Caki2 (cell line): ENCODE measurements at places on chromosomes 16 and 17.
A peak's percentile ranks its signal among the peaks of the same experiment; 100 is the strongest.

DNA sequence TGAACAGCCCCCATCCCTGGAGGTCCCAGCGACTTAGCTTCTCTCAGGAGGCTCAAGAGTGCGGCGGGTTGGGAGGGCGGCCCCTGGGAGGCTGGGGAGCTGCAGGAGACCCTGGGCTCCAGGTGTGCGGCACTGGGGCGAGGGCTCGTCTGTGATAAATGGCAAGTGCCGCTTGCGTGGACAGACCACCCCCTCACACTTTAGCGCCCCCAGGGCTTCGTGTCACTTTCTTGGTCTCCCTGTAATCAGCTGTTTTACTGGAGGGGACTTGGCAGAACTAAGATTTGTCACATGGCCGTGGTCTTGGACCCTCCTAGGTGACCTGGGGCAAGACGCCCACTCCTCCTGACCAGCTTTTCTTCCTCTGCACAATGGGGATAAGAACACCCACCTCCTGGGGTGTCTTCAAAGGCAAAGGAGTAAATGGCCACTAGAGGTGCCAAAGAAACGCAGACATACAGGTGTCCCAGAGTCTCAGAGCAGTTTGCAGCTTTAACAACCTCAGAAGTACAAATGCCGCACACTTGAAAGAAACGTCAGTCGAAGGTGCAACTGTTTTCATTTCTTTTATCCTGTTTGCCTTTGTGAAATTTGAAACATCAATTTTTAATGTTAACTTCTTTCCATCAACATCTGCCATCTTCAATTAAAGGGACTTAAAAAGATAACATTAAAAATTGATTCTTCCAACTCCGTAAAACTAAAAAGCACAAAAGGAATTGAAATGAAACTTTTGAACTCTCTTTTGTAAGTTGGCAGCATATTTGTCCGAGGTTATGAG, 946 bp downstream of the OSGIN1 start:
- peak; percentile 54 for DNase-seq

DNA sequence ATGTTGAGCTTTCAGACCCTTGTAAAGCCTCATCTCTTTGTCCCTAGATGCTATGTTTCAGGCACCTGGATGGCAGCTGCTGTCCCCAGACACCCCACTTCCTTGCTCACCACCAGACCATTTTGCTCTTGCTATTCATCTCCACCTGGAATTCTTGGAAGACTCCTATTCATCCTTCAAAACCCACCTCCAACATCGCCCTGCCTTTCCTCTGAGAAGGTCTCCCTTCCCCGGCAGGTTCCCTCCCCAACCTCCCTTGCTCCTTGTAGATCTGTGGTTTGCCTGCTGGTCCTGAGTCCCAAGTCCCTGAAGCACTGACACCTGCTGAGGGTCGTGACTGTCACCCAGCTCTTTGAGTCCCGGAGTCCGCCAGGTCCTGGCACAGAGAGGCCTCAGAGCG, 9.9 kb downstream of the ZNF469 start:
- DNase-seq: no peak

DNA sequence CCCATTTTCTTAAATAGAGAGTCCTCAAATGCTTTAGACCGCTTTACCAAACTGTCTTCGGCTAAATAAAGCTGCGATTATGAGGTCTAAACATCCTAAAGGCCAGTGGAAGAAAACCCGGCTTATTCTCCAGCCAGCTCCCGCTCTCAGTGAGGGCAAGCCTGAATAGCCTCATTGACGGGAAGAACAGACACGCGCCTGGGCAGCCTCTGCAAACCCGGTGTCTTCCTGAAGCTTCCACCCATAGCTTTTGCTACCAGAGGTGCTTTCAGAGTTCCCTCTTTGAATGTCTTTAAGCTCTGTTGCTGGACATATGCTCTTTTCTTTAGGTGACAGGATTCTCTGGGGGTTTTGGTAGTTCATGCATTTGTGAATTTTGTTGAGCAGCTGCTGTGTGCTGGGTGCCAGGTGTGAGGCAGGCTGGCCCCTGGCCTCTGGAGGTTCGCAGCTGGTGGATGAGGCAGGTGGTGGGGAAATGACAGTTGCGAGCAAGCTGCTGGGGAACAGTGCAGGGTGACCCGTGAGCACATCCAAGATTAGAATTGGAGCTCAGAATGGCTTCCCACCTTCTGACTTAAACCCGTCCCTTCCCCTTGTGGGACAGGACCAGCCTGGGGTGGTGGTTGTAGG, 44.7 kb downstream of the CRISPLD2 start:
- DNase-seq: no peak

- DNase-seq: no peak
Measured at GRCh38 chr16:47051031-47051430, 77.6 kb upstream of the DNAJA2 start.

DNA sequence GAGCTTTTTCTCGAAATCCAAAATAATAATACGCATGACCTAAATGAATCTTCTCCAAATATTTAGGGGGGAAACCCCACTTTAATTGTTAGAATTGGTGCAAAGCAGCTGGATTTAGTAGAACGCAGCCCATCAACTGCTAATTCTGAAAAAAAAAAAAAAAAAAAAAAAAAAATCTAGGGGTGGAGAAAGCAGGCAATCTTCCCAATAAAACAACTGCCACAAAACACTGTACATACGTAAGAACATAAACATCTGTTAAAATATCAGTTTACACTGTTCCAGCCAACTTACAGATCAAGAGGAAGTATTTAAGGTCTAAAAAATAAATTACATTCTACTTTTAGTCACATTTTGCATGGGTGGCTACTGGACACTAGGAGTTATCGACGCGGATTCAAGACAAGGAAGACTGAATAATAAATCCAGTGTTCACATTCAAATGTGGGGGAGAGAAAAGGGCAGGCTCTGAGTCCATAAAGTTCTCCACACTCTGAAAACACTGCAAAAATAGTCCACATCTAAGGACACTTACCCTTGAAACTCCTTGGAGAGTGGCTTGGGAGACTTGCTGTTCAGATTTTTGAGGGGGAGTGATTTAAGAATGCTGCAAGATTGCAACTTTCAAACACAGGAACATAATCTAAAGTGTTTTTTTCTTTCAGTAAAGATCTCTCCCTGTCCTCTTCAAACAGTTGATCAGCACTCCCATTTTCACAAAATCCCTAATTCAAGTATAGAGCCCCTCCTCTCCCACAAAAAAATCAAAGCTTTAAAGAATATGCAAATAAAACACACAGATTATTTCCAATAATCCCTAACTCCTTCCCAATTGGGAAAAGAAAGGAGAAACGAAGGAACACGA, 1.3 kb downstream of the APPBP2 start:
- DNase-seq: peak; percentile 25

DNA sequence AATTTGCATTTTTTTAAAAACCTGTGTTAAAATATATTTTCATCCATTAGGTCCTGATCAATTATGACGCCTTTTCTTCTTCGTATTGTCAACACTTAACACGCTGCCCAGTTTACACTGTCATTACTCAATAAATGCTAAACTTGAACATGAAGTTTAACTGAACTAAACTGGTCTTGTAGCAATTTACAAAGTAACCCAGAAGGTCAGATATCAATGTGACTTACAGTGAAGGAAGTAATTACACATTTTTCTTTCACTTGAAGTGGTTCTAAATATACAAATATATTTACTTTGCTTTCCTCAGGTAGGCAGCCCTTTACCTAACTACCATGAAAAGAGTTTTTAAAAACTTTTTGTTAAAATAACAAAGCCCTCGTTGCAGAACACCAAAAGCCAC, 256.5 kb upstream of the AXIN2 start:
- no peak for DNase-seq

DNA sequence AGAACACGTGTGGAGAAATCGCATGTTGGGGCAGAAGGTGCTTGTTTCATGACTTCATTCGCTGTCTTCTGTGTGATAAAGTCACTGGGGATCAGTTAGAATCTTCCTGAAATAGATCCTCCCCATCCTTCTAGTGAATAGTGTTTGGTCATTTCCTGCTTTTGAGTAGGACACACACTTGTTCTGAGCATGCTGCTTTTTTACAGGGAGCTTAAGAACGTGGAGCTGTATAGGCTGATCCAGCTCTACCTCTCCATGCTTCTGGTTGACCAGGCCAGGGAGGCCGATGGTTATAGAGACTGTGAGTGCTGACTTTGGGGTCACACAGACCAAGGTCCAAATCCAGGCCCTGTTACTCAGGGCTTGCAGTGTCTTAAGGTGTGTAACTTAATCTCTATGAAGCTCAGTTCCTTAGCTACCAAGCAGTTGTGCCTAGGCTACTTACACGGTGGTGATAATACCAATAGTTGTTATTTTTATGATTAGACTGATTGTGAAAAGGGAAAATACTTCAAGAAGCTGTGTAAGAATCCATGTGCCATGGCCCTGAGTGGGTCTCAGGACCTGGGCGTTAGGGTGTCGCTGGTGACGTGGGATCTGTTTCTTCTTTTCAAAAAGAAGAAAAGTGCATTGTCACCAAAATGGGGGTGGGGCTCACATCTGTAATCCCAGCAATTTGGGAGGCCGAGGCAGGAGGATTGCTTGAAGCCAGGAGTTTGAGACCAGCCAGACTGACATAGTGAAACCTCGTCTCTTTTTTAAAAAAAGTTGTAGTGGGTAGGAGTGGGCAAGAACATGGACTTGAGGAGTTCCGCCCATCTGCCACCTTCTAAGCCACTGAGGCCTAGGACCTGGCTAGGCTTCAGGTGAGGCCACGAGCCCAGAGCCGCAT, 64.1 kb upstream of the LGALS9 start:
- DNase-seq: no peak

DNA sequence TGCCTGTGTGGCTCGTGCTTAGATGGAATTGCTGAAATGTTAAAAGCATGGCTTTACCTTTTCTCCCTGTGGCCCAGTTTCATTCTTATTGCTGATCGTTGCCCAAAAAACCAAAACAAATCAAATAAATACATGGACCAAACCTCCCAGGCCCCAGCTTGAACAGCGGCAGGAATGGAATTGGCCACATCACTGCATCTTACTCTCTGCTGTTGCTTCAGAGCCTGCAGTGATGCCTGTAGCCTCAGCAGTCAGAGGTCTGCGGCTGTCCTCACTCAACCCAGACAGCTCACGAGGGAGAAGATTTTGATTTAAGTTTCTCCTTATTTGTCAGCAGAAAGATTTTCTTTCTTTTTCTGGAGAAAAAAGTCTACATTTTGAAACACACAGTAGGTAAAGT, 91.5 kb downstream of the NPIPB11 start:
- no peak for DNase-seq
